ENCODE measurements at places on chromosomes 4 and X. TPM values are rescaled to one million over a fixed set of nuclear protein-coding genes. Genes with fewer than 3 reads are reported as not detected.

GRCh38 chr4:102578819-102579218, 77.7 kb downstream of the NFKB1 start:
- DNase-seq, result peak; percentile 44

TRPC3 gene
- polyA plus RNA-seq, result 0.41 TPM

C4orf50 gene
- polyA plus RNA-seq, result 0.16 TPM

DNA sequence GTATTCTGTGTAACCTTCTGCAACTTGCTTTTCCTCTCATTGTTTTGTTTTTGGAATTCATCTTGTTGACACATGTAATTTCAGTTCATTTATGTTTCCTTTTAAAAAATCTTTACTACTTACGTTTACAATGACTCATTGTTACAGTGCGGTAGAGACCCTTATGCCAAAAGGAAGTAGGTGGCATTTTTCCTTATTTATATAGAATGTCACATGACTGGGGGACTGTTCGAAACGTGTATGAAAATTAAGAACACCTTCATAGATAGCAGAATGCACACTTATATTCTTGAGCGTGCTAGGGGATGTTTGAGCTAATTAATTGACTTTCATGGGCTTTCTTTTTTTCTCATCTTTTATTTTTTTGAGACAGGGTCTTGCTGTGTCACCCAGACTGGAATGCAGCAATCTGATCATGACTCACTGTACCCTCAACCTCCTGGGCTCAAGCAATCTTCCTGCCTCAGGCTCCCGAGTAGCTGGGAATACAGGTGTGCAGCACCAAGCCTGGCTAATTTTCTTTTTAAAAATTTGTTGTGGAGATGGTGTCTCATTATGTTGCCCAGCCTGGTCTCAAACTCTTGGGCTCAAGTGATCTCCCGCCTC, 7.3 kb downstream of the REPS2 start:
- DNase-seq, result no peak

SATL1 gene
- polyA plus RNA-seq, result 0.08 TPM
